ENCODE measurements at places on chromosomes 5 and 9. TPM values are rescaled to one million over a fixed set of nuclear protein-coding genes. Genes with fewer than 3 reads are reported as not detected.

GRCh38 chr5:67030289-67031056 lies 166.1 kb downstream of the CD180 start:
- peak overlapping the region; percentile 45 for H3K27ac ChIP-seq
- no peak overlapping the region for H3K4me3 ChIP-seq
- peaks cover 3% of the 10 kb centered on the region for H3K36me3 ChIP-seq
- no peaks in the 10 kb centered on the region for H3K27me3 ChIP-seq
- no peak for DNase-seq

DNA sequence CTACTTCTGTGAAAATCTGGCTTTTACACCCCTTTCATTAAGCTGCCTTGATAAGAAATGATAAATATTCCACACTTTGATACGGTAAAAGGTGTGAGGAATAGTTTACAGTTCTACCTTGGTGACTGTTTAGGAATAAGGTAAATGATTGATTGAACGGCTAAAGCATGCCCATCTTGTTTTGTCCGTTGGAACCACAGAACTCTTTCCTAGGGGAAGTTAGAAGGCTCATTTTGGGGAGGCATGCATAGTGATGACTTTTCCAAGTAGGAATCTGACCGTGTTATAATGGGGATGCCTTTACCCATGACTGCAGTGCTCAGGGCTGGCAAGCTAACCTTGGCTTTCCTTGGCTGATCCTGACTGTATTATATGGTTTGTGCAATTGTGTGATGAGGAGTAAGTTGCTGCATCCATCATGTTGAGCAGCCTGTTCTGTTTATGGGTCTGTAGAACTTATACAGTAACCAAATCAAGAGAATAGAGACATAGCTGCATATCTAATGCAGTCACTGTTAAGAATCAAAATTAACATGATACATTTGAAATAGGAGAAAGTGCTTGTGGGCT lies 24.5 kb downstream of the PCSK5 start:
- no peak overlapping the region for H3K27ac ChIP-seq
- peaks cover 9% of the 10 kb centered on the region for H3K4me1 ChIP-seq
- H3K36me3 ChIP-seq, result no peaks in the 10 kb centered on the region
- DNase-seq, result no peak
- no peaks in the 10 kb centered on the region for H3K27me3 ChIP-seq

The TUSC1 gene
- not detected for total RNA-seq

The DMRT3 gene
- total RNA-seq, result not detected

The WDR38 gene
- total RNA-seq, result not detected

All from T-helper 17 cell (primary cell).